ENCODE measurements at places on chromosomes 7 and 10.

GRCh38 chr10:12019283-12019971, 23.2 kb downstream of the UPF2 start:
- DNase-seq: no peak

DNA sequence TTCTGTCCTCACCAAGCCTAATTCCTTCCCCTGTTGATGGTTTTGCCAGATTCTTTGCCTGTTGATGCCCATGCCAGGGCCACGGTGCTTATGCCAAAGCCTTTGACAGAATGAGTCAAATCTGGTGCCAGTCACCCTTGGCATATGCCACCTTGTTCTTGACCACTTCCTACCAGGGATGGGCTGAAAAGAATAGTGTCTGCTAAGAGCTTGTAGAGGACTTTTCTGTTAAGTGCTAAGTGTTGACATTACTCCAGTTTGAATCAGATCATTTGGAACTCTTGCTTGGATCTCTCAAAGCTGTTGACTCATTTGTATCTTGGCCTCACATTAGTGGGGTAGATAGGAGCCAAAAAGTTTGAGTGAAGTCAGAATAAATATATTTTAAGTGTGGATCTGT, 661.2 kb downstream of the AUTS2 start:
- DNase-seq: no peak

DNA sequence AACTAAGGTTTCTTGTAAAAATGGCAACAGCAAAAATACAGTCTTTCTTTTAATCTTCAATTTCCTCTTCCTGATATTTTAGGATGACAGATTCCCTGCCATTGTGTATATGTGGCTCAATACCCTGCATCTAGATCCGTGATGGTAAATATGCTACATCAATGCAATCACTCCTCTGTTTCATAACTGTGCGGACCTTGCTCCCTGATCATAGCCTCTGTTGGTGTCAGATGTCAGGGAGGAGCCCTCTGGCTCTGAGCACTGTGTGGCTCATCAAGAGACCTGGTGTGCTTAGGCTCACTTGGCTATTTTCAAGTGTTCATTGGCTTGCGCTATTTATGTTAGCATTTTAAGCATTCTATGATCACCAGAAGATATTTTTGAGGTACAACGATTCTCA, 33.0 kb upstream of the AGR3 start:
- DNase-seq: no peak

GRCh38 chr10:100081075-100082001, at the start of gene CPN1:
Gene CPN1, minus strand, starts transcription at chr10:100081869. Its CDS starts 244 bp downstream, at chr10:100081625.
- DNase-seq: no peak

- no peak for DNase-seq
Observed at GRCh38 chr7:141381794-141382427, 169.3 kb upstream of the AGK start.

GRCh38 chr10:109159351-109159750, 764.0 kb downstream of the XPNPEP1 start:
- DNase-seq: no peak

DNA sequence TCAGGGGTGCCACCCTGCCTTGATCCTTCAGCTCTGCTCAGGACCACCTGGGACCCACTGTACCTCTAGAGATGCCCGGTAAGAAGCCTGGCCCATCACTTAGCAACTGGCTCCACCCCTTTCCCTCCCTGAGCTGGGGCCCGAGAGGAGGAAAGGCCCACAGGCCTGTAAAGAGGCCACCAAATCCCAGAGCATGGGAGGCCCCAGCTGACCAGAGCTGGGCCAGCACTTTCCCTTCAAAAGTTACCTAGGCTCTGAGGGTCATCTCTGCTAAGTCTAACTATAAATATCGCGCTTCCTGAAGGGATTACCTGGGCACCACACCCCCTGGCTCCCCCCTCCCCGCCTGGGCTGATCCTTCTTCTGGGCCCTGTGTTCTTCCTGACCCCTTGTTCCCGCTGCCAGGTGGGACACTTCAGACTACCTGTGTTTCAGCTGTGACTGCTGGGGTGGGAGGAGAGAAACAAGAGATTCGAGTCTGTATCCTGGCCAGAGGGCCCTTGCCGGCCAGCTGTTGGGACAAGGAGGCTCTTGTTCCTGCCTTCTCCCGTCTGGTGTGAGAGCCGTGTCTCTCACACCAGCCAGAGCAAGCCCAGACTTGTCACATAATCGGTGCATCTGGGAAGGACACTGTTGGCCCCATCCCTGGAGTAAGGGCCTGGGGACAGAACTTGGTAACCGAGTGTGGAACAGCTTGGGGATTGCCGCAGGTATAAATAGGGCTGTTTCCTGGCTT, 22.8 kb upstream of the ANKRD2 start:
- DNase-seq: no peak

DNA sequence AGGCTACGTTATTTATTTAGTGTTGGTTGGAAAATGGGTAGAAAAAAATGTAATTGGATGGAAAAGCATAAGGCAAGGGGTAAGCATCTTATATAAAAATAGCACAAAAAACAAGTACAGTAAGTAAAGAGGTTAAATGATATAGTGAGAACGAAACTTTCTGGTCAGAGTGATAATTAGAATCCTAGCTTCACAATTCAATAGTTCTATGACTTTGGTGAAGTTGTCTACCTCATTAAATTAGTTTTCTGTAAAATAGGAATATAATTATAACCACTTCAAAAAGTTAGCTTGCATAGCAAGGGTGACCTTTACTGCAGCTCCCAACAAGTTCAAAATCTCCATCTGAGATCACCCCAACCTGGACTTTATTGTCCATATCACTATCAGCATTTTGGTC, 30.8 kb upstream of the TAS2R16 start:
- no peak for DNase-seq

- no peak for DNase-seq
Observed at GRCh38 chr7:71553306-71553705, 421.4 kb downstream of the GALNT17 start.

DNA sequence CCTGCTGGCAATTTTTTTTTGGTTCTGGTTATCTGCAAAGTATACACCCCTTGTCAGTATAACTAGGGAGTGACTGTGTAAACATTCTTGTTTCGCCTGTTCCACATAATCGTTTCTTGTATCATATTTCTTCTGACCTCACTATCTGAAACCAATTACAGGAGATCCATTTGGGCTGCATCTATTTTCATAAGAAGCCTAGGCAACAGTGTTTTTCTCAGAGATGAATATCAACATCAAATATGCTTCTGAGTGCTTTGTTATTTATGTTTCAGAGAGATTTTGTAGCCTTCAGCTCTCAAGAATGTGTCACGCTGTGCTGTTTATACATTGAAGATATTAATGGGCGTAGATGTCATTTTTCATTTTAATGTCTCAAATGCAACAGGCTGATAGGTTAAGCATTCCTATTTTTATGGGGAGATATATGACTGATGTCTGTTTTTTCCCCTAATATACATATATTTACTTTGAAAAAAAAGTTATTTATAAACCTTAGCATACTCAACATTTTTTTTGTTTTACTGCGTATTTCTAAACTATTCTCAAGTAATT, 115.5 kb downstream of the FOXP2 start:
- DNase-seq: no peak

- no peak for DNase-seq
Observed at GRCh38 chr7:159213253-159213652, 68.6 kb upstream of the VIPR2 start.

GRCh38 chr7:31805209-31805818, 118.3 kb downstream of the PPP1R17 start:
- DNase-seq: no peak

DNA sequence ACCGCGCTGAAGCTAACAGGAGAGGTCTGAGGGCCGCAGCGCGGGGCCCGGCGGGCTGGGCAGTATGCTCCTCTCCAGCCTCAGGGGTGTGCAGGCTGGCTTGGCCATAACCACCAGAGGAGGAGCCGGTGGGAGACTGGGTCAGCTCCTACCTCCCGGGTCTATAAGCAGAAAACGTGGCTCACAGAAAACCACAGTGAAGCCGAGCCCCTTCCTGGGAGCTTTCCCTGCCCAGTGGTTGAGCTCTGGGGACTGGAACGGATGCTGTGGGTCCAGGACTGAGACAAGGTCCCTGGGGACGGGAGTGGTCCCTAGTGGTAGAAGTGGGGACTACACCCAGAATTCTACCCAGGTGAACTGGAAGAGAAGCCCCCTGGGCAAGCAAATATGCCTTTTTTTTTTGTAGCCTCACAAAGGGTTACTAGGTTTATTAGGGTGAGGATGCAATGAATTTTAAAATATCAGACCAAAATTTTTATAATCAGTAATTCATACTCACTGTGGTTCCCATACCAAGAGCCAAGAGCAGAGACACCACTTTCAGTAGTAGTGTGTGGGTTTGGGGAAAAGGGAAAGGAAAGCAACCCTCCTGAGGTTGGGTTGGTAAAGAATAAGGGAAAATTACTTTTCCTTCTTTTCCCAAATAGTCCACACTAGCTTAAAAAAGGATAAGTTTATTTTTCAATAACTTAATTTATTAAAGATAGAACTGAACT, 67.9 kb upstream of the PRKCQ start:
- peak; percentile 86 for DNase-seq

DNA sequence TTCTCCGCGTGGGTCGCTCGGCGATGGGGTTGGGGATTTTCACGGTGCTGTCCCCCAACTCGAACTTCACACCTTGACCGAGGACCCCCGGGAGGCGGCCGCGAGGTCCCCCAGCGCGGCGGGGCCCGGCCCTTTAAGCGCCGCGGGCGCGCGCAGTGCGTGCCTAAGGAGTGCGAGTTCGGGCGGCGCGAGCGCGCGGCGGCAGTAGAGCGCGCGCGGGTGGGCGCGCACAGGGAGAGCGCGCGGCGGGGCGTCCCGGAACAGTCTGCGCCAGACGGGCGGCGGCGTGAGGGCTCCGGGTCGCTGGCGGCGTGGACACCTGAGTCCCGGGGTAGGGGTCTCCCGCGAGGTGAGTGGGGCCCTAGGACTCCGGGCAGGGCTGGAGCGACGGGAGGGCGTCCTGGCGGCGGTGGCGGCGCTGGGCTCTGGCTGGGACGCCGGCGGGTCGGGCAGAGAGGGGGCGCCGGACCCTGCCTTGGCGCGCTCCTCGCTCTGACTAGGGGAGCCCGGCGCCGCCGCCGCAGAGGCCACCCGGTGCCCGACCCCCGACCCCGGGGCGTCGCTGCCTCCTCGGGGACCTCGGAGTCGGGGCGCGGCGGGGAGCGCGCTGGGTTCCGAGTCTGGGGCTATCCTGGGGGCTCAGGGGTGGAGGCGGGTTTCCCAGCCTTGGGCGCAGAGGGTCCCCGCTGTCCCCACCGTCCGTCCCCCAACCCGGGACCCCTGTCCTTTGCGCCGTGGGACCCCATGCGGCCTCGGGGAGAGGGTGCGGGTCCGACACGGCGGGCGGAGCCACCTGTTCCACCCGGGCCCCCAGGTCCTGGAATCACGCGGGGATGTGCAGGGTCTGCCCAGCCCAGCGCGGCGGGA, at the start of gene PROSER2:
Gene PROSER2, plus strand, starts transcription at position 235 of the 867 bp plus-strand sequence. CDS start 28,722 bp downstream, outside the sequence.
- DNase-seq: peak; percentile 63

Data from natural killer cell (primary cell).